Body of pancreas (tissue), 4 donors: ENCODE measurements at places on chromosomes 6 and 20. TPM values are rescaled to one million over a fixed set of nuclear protein-coding genes. Genes with fewer than 3 reads are reported as not detected.

DNA sequence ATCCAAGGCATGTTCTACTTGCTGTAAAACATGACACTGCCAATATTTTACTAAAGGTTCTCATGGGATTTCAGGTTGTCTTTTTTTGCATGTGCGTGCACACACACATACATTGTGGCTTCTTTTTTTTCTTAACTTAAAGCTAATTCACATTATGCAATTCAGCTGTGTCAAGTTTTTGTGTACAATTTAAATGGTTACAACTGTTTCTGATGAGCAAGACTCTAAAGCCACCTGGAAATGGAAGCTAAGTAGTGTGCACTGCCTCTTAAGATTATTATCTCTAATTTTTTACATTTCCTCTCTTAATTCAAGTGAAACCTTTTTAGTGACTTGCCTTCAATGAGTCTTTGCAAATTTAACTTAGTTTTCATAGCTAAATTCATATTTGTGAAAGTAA is 75.3 kb downstream of the TULP4 start:
- no peak for DNase-seq

DNA sequence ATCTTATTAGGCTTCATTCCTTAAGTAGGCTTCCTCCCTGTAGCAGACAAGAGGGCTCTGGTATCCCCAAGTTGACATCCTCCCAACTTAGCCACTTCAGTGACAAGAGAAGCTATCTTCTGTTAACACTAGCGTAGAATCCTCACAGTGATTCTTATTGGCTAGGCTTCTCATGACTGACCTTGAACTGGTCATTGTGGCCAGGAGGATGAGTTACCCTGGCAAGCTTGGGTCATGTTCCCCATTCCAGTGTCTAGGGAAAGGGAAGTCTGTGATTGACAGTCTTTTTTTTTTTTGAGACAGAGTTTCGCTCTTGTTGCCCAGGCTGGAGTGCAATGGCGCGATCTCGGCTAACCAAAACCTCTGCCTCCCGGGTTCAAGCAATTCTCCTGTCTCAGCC is 7.1 kb downstream of the CDKAL1 start:
- no peak for DNase-seq

- DNase-seq: no peak
Observed at GRCh38 chr6:35599761-35600658, 87.3 kb upstream of the TULP1 start.

Gene ABHD16B
- not detected for total RNA-seq

Gene TSPO2
- not detected for total RNA-seq

Gene RAET1L
- not detected for total RNA-seq
